Hair follicular keratinocyte (primary cell): ENCODE measurements at places on chromosomes 3 and 15. TPM values are rescaled to one million over a fixed set of nuclear protein-coding genes. Genes with fewer than 3 reads are reported as not detected.

The SHQ1 gene
- total RNA-seq, result 11.3 and 14.7 TPM in 2 replicates

The GOLGA8N gene
- 0.49 and 0.94 TPM in 2 replicates for total RNA-seq

The ITIH1 gene
- not detected in 2 replicates for total RNA-seq

The ACKR2 gene
- 0.08 TPM in 1 of 2 replicates, not detected in the other for total RNA-seq

The RASL12 gene
- 1.1 TPM in 1 of 2 replicates, not detected in the other for total RNA-seq

The GOLGA6L7 gene
- total RNA-seq, result not detected in 2 replicates

The CTXN2 gene
- total RNA-seq, result not detected in 2 replicates

The TRIM42 gene
- total RNA-seq, result not detected in 2 replicates

The GNB5 gene
- 39.3 and 62.9 TPM in 2 replicates for total RNA-seq

The SQOR gene
- total RNA-seq, result 159 and 198 TPM in 2 replicates

The CACNA2D2 gene
- total RNA-seq, result not detected in 2 replicates

The PPARG gene
- 0.39 and 0.80 TPM in 2 replicates for total RNA-seq

The MST1R gene
- total RNA-seq, result 17.8 and 21.9 TPM in 2 replicates

The ARHGAP31 gene
- 2.1 and 2.2 TPM in 2 replicates for total RNA-seq

The CISH gene
- total RNA-seq, result 5.1 and 6.6 TPM in 2 replicates

The CPNE9 gene
- total RNA-seq, result not detected in 2 replicates

The PTH1R gene
- total RNA-seq, result not detected in 2 replicates

The GABRR3 gene
- not detected in 2 replicates for total RNA-seq

The GOLGA8T gene
- total RNA-seq, result not detected in 2 replicates

The SPINK8 gene
- not detected in 2 replicates for total RNA-seq

The ZNF660 gene
- 0.55 and 0.72 TPM in 2 replicates for total RNA-seq

The LIPH gene
- under 0.01 and 0.11 TPM in 2 replicates for total RNA-seq

The SOX2 gene
- total RNA-seq, result not detected in 2 replicates

The FURIN gene
- 56.6 and 87.8 TPM in 2 replicates for total RNA-seq
